ENCODE measurements at places on chromosomes 2 and 18. TPM values are rescaled to one million over a fixed set of nuclear protein-coding genes. Genes with fewer than 3 reads are reported as not detected.

GRCh38 chr2:119231975-119232665, 8.5 kb downstream of the STEAP3 start:
- no peaks in the 10 kb centered on the region for H3K4me1 ChIP-seq
- no peak overlapping the region for H3K4me3 ChIP-seq
- H3K27ac ChIP-seq, result no peak overlapping the region
- H3K36me3 ChIP-seq, result no peaks in the 10 kb centered on the region
- H3K27me3 ChIP-seq, result no peaks in the 10 kb centered on the region

GRCh38 chr2:217016796-217017419, 157.0 kb upstream of the TNP1 start:
- H3K4me1 ChIP-seq, result no peaks in the 10 kb centered on the region
- no peaks in the 10 kb centered on the region for H3K27me3 ChIP-seq
- H3K36me3 ChIP-seq, result no peaks in the 10 kb centered on the region
- no peak overlapping the region for H3K4me3 ChIP-seq

GRCh38 chr2:103176294-103176915, 414.6 kb downstream of the TMEM182 start:
- no peaks in the 10 kb centered on the region for H3K36me3 ChIP-seq
- no peak for DNase-seq
- H3K27me3 ChIP-seq, result no peaks in the 10 kb centered on the region
- no peak overlapping the region for H3K4me3 ChIP-seq

DNA sequence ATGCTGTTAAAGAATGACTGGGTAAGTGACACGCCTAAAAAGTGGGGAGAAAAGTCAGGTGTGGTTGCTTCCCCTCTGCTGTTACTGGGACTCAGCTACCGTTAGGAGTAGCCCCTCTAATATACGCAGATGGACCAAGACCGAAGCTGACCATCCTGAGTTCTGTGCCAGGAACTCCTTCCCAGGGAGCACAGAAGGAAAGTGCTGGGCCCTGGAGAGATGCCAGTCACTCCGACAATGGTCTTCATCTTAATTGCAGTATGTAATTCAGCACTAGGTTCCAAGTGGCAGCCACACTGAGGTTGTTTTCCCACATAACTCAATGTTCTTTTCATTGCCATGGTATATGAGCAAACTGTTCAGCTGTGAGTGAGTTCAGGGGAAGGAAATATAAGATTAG, 19.6 kb upstream of the TMEM200C start:
- H3K4me3 ChIP-seq, result no peak overlapping the region
- no peak for DNase-seq
- no peaks in the 10 kb centered on the region for H3K36me3 ChIP-seq
- H3K27ac ChIP-seq, result no peak overlapping the region
- no peaks in the 10 kb centered on the region for H3K4me1 ChIP-seq

The RAB6D gene
- not detected for total RNA-seq

The UGT1A4 gene
- total RNA-seq, result not detected

GRCh38 chr2:158046121-158046880, 55.4 kb upstream of the UPP2 start:
- no peaks in the 10 kb centered on the region for H3K27me3 ChIP-seq
- DNase-seq, result no peak
- H3K36me3 ChIP-seq, result no peaks in the 10 kb centered on the region
- H3K4me1 ChIP-seq, result no peaks in the 10 kb centered on the region
- H3K4me3 ChIP-seq, result no peak overlapping the region
- no peak overlapping the region for H3K27ac ChIP-seq

DNA sequence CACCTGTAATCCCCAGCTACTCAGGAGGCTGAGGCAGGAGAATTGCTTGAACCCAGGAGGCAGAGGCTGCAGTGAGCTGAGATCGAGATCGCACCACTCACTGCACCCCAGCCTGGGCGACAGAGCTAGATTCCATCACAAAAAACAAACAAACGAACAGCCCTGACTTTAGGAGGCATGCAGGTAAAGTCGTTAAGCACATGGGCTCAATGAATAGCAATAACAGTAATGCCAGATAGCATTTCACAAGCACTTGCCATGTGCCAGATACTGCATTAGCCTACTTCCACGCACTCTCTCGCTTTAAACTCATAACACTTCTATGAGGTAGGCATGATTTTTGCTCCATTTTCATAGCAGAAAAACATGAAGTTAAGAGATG, 135.6 kb upstream of the KLHL14 start:
- H3K4me1 ChIP-seq, result no peaks in the 10 kb centered on the region
- no peak overlapping the region for H3K4me3 ChIP-seq
- H3K36me3 ChIP-seq, result no peaks in the 10 kb centered on the region
- no peak overlapping the region for H3K27ac ChIP-seq
- no peak for DNase-seq
- H3K27me3 ChIP-seq, result no peaks in the 10 kb centered on the region

DNA sequence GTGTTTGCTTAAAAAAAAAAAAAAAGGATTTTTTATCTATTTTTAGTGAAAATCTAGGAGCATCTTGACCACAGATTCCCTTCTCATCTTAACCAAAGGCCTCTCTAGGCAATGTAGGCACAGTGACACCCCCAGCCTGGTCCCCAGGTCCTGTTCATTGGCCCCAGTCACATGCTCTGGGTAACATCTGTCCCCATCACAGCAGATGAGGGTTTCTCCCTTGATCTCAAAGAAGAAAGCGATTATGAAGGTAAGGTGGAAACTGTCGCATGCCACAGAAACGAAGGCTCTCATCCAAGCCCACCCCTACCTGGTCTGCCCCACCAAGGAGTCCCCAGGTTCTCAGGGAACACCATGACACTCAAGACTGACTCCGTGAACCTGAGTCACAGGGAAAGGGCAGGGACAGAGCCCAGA, 4.7 kb downstream of the HS6ST1 start:
- no peaks in the 10 kb centered on the region for H3K36me3 ChIP-seq
- no peak for DNase-seq
- H3K4me1 ChIP-seq, result peaks cover 18% of the 10 kb centered on the region
- no peak overlapping the region for H3K27ac ChIP-seq
- H3K4me3 ChIP-seq, result no peak overlapping the region

The CAPG gene
- total RNA-seq, result 12.9 TPM

DNA sequence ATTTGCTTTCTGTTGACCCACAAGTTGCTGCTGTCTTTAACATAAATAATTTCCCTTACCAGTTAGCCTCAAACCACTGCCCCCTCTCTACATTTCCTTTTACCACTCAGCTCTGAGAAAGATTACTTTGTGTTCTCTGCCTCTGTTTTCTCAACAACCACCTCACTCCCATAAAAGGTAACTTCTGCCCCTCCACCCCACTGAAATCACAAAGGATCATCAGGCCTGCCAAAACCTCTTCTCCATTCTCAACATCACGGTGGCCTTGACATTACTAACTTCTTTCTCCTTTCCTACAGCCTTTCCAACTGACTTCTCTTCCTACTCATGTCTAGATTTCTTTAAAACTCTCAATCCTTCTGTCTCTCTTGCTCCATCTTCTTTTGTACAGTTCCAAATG, 10.1 kb downstream of the ACADL start:
- DNase-seq, result no peak
- no peaks in the 10 kb centered on the region for H3K4me1 ChIP-seq
- no peak overlapping the region for H3K27ac ChIP-seq
- no peaks in the 10 kb centered on the region for H3K36me3 ChIP-seq
- H3K4me3 ChIP-seq, result no peak overlapping the region

DNA sequence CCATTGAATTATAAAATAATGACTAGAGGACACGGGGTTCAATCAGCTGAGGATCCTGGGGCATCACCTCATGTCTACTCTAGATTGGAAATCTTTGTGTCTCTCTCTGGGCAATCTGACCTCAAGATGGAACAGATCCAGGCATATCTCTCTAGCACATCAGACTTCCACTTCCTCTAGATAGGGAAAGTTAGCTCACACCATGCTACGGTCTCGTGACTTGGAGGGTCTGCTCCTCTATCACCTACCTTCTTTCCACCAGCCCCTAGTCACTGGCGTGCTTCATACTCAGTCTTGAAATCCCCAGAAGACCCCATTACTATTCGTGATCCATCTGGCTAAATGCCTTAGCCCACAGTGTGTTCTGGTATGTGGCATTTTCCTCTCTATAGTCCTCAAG, 148.8 kb downstream of the ANKRD44 start:
- no peak overlapping the region for H3K4me3 ChIP-seq
- peaks cover 68% of the 10 kb centered on the region for H3K4me1 ChIP-seq
- H3K27me3 ChIP-seq, result no peaks in the 10 kb centered on the region
- H3K36me3 ChIP-seq, result no peaks in the 10 kb centered on the region

The TCF7L1 gene
- total RNA-seq, result not detected

The IL1F10 gene
- total RNA-seq, result not detected

GRCh38 chr2:239106314-239106908, 258.5 kb downstream of the TWIST2 start:
- no peaks in the 10 kb centered on the region for H3K27me3 ChIP-seq
- no peaks in the 10 kb centered on the region for H3K4me1 ChIP-seq
- H3K36me3 ChIP-seq, result peaks cover 22% of the 10 kb centered on the region
- no peak overlapping the region for H3K27ac ChIP-seq
- no peak overlapping the region for H3K4me3 ChIP-seq
